Right lobe of liver (tissue), 6 donors: ENCODE measurements at places on chromosomes 5 and 9. TPM values are rescaled to one million over a fixed set of nuclear protein-coding genes. Genes with fewer than 3 reads are reported as not detected.

Gene TMEM203
- total RNA-seq: 22.2 TPM

Gene CDX1
- total RNA-seq: not detected

- H3K4me1 ChIP-seq: peaks cover 2% of the 10 kb centered on the region
- H3K4me3 ChIP-seq: no peak overlapping the region
- no peaks in the 10 kb centered on the region for H3K36me3 ChIP-seq
These were observed 23.9 kb downstream of the IRF1 start for GRCh38 chr5:132466433-132467286.

GRCh38 chr5:5145651-5146529 lies 5.8 kb downstream of the ADAMTS16 start:
- no peak overlapping the region for H3K27ac ChIP-seq
- H3K36me3 ChIP-seq: no peaks in the 10 kb centered on the region
- H3K27me3 ChIP-seq: peaks cover 5% of the 10 kb centered on the region
- no peaks in the 10 kb centered on the region for H3K4me1 ChIP-seq

- H3K27ac ChIP-seq: no peak overlapping the region
- H3K4me1 ChIP-seq: no peaks in the 10 kb centered on the region
- H3K36me3 ChIP-seq: no peaks in the 10 kb centered on the region
- H3K4me3 ChIP-seq: no peak overlapping the region
- H3K27me3 ChIP-seq: no peaks in the 10 kb centered on the region
- no peak for DNase-seq
These were observed 130.8 kb upstream of the MAN2A1 start for GRCh38 chr5:109558952-109559351.

GRCh38 chr9:130147198-130147597 lies 25.0 kb upstream of the NCS1 start:
- no peaks in the 10 kb centered on the region for H3K27me3 ChIP-seq
- H3K36me3 ChIP-seq: no peaks in the 10 kb centered on the region
- H3K27ac ChIP-seq: no peak overlapping the region
- no peaks in the 10 kb centered on the region for H3K4me1 ChIP-seq
